ENCODE measurements at places on chromosomes 12 and 14.

DNA sequence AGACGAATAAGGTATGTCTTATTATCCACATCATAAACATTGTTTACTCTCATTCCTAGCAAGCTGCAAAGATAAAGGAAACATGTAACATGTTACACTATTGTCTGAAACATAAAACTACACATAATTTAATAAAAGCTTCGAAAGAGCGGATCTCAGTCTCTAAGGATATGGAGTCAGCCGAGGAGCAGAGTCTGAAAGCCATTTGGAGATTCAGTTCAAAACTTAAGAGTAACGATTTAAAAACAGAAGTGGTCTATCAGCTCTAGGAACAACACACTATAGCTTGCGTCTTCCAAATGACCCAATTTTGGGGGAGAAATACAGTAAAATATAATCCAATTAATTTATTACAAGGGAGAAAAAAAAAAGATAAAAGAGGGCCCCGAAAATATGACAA is 775 bp downstream of the NEMF start:
- DNase-seq = peak; percentile 30

DNA sequence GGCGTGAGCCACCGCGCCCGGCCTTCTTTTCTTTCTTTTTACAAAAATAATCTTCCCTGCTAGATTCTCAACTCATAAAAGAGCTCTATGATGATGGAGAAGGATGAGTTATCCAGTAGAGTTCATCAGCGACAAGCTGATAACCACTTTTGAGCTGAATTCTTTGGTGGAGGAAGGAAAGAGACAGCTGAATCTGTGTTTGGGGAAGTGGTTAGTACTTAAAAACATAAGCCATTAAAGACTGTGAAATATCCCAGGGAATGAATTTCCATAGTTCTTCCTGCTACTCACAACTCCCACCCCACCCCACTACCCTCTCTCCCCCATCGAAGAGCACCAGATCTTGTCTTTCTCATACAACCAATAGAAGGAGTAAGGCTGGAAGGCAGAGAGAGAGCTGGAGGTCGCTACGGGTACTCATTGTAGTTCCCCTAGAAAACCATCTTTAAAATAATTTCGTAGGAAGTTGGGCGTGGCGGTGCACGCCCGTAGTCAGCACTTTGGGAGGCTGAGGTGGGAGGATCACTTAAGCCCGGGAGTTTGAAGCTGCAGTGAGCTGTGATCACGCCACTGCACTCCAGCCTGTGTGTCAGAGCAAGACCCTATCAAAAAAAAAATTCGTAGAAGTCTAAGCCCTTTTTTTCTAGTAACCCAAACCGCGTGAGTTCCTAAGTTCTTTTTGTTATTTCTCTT is 647 bp upstream of the ESPL1 start:
- no peak for DNase-seq

GRCh38 chr12:116194935-116195431 is 82.5 kb downstream of the MED13L start:
- DNase-seq = no peak

DNA sequence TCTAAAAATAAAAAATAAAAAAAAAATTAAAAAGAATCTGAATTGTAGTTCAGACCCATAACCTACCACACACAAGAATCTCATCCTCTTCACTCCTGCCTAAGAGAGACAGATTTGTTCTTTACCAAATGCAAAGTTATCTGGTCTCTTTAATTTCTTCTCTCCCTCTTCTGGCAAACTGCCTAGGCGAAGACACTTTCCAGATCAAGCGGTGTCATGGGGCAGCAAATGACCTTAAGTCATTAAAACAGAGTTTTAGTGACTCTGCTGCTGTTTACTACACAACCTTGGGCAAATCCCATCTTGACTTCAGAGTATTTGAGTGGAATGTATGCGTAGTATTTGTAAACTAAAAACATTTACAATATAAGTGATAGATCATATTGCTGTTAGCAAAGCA is 60.9 kb upstream of the NID2 start:
- DNase-seq = no peak

- no peak for DNase-seq
These were observed 11.1 kb downstream of the ACTN1 start for GRCh38 chr14:68968051-68968450.

GRCh38 chr14:73220061-73220460 is 17.2 kb upstream of the PAPLN start:
- DNase-seq = no peak

- DNase-seq = no peak
These were observed 400.0 kb upstream of the FLRT2 start for GRCh38 chr14:85129921-85130320.

- no peak for DNase-seq
These were observed 240.6 kb downstream of the SLC25A21 start for GRCh38 chr14:36931791-36932190.

GRCh38 chr12:94078138-94078723 is 70.1 kb upstream of the PLXNC1 start:
- no peak for DNase-seq

DNA sequence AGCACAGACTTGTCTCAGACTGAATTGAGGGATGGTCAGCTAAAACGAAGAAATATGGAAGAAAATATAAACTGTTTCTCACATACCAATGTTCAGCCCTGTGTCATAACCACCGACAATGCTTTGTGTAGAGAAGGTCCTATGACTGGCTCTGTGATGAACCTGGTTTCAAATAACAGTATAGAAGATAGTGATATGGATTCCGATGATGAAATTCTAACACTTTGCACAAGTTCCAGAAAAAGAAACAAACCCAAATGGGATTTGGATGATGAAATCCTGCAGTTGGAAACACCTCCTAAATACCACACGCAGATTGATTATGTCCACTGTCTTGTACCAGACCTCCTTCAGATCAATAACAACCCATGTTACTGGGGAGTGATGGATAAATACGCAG is 7.9 kb upstream of the MAPK1IP1L start:
- DNase-seq = no peak

DNA sequence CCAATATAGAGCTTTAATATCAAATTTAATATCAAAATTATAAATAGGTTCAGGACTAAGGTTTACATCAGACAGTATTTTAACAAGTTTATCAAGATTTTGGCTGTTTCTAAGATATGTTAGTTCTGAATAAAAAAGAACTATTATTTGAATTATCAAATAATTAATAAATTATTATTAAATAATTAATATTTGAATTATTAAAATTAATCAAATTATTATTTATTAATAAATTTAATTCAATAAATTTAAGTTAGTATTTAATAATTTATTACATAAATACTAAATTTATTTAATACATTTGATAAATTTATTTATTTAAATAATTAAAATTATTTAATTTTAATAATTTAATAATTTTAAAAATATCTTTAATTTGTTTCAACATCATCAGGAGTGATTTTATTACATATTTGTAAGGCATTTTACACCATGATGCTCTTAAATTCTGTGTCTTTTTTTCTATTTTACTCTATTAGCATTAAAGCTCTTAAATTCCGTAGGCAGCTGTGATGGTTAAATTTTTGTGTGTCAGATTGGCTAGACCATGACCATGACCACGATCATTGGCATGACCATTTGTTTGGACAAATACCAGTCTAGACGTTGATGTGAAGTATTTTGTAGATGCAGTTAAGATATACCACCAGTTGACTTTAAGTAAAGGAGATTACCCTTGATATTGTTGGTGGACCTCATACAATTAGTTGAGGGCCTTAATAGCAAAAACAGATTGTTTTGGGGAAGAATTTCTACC is 82.6 kb downstream of the BBS10 start:
- no peak for DNase-seq

DNA sequence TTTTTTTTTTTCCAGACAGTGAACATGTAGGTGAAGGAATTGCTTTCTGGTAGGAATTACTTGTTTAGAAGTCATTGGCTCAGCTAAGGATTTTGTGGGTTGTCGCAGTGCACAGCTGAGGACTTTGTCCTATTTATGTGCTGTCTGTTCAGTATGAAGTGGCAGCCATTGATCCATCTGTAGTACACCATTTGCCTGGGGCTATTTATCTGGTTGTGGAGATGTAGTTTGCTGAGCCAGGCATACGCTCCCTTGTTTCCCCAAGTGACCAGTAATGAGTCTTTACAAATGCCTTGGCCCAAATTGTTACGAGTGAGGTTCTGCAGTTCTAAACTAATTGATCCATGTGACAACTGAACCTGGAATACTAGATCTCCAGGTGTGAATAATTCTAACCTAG is 140.1 kb downstream of the NRXN3 start:
- DNase-seq = no peak

Data from kidney capillary endothelial cell (primary cell).